NCI-H69 (cell line): ENCODE measurements at places on chromosomes 12 and 14.
A peak's percentile ranks its signal among the peaks of the same experiment; 100 is the strongest.

DNA sequence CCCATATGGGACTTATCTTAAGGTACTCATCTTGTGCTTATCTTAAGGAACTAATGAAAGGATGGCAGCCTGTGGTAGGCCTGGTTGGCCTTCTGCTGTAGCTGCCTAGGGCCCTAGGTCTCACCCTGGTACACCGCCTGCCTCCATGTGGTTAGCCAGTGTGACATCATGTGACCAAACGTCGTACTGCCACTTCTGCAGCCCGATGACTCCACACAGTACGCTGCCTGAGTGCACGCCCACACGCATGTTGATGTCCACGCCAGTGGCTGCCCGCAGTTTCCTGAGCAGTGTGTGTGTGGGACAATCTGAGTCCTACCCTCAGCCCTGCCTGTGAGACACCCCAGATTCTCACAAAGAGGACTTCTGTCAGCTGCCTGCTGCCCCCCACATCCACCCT, 5.1 kb downstream of the ADCY4 start:
- no peak for DNase-seq

GRCh38 chr14:79915406-79915805, 295.9 kb downstream of the DIO2 start:
- DNase-seq: peak; percentile 30

GRCh38 chr12:120495186-120495730, 655 bp upstream of the DYNLL1 start:
- no peak for DNase-seq

DNA sequence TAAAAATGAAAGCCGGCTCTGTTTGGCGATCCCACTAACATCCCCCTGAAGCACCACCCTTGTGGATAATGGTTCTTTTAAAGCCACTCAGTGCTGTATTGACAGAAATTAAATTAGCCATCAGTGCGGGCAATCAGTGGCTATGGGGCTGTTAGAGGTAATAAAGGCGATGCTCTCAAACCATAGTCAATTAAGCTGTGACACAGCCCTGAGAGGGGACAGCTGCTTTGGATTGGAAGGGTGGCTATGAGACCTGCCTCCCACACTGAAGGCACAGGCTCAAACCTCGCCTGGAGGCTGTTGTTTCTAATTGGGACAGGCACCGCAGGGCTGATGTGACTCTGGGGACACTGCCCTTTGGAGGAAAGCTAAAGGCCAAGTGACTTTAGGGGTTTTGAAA, 562.2 kb downstream of the VRK1 start:
- DNase-seq: peak; percentile 31

GRCh38 chr12:25884024-25884919, 74.2 kb upstream of the RASSF8 start:
- DNase-seq: no peak

GRCh38 chr14:32620303-32620702, 291.2 kb downstream of the AKAP6 start:
- no peak for DNase-seq

GRCh38 chr12:20404576-20405346, 36.4 kb downstream of the PDE3A start:
- peak; percentile 60 for DNase-seq

DNA sequence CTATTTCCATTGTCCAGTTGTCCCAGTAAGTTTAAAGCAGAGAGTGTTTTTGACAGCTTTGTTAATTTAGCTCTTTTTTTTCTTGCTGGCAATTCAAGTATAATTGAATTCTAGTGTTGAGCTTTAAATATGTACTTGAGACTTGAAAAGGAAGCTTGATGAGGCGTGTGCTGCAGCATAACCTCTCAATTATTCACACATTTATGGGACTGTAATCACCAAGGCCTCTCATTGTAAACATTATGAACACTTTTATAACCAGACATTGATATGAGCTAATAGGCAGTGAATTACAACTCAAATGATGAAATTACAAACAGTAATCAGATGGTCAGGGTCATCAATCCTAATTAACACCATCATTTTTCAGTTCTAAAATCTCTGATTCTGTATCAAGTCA, 378.0 kb upstream of the DDHD1 start:
- DNase-seq: no peak

- DNase-seq: peak; percentile 91
These were observed 22.5 kb upstream of the NKX2-8 start for GRCh38 chr14:36604757-36605505.

- DNase-seq: no peak
These were observed 161.1 kb upstream of the TMTC2 start for GRCh38 chr12:82525616-82526015.

DNA sequence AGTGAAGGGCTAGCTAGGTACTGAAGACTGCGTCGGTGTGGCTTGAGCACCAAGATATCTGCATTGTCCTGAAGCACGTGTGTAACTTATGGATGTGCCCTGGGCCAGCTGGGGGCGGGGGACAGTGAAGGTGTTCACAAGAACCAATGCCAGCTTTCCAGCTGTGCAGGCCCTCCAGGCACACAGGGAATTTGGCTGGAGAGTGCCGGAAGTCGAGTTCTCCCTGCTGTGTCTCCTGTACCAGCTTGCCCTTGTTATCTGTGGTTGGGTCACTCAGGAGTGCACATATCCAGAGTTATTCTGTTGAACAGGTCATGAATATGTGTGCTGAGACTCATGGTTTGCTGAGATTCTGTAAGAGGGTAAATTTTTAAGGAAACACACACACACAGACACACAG, 75.9 kb upstream of the CRY1 start:
- peak; percentile 89 for DNase-seq

DNA sequence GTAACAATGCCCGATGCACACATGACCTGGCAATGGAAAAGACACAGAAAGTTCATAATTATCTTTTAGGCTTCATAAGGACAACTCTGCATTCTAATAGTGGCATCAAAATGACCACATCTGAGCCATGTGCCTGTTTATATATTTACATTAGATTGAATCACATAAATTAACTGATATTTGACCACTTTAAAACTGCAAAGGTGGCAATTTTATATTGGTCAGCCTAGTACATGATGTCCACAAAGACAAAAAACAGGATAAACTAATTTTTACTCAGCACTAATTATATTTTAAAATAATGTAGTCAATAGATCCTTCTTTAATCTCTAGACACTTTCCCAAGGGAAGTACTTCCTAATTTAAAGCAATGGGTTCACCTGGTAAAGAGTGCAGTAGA, 12.0 kb upstream of the OVCH1 start:
- DNase-seq: no peak

GRCh38 chr12:2751686-2752085, 43.1 kb upstream of the FKBP4 start:
- peak; percentile 26 for DNase-seq

GRCh38 chr12:38488866-38489265, 172.3 kb downstream of the ALG10B start:
- no peak for DNase-seq

DNA sequence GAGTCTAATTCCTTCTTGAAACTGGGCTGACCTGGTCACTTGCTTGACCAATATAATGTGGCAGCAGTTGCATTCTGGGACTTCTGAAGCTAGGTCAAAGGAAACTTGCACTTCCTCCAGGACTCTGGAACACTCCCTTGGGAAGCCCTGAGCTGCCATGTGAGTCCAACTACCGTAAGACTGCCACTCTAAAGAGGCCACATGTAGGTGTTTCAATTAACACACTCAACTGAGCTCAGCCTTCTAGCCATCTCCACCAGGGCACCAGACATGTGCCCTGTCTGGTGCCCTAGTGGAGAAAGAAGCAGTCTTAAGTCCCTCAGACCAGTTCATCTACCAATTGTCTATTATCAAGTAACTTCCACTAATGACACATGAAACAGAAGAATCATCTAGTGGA, 6.1 kb upstream of the TEP1 start:
- DNase-seq: no peak

DNA sequence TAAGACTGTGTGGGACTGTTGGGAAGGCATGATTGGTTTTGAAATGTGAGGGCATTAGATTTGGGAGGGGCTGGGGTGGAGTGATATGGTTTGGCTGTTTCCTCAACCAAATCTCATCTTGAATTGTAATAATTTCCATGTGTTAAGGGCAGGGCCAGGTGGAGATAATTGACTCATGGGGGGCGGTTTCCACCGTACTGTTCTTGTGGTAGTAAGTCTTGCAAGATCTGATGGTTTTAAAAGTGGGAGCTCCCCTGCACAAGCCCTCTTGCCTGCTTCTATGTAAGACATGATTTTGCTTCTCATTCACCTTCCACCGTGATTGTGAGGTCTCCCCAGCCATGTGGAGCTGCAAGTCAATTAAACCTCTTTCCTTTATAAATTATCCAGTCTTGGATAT, 76.6 kb upstream of the PPFIA2 start:
- no peak for DNase-seq

GRCh38 chr12:127509066-127509778, 757.7 kb upstream of the TMEM132C start:
- no peak for DNase-seq

DNA sequence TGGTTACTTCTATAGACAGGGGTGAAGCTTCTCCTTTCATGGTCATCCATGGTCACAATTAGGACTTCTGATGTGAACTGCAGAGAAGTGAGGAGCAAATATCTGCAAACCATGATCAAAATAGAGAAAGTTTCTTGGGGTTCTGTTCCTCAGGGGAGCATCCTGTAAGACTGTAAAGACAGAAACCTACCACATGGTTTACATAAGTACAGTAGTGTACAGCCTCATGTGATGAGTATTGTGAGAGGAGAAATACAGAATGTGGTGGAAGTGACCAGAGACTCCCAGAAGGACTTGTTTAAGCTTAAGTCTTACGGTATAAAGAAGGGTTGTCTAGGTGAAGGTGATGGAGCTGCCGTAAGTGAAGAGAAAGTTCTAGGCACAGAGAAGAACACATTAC, 484.7 kb downstream of the LRIG3 start:
- no peak for DNase-seq

DNA sequence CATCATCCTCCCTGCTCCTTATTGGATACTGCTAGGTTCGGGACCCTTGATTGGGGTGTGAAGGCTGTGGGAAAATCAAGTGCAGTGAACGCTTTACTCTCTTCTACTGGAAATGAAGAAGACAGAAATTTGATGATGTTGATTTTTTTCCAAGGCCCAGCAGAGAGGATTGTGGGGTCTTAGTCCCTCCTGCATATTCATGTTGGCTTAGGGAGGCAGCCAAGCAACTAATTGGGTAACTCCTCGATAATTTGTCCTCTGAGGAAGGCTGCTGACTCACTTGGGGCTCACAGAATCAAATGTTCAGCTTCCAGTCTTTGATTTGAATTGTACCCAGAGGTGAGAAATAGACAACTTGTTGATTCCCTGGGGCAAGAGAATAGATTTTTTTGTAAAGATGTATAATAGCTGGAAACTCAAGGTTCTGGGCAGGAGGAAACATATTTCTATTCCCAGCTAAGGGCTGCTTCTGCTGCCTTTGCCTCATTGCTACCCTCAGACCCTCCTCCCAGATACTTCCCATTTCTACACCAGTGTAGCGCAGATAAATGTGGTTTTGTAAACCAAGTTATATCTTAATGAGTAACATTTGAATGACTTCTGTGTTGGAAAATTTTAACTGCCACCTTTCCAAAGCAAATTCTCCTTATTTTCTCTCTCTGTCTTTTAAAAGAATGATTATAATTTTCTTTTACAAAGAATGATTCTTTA, 21.7 kb downstream of the NEUROD4 start:
- no peak for DNase-seq

GRCh38 chr12:126509572-126509971, 1444.3 kb downstream of the AACS start:
- peak; percentile 4 for DNase-seq

- DNase-seq: no peak
These were observed 28.6 kb upstream of the DICER1 start for GRCh38 chr14:95185767-95186392.

- peak; percentile 73 for DNase-seq
These were observed 1.1 kb upstream of the USP15 start for GRCh38 chr12:62258941-62259630.

- no peak for DNase-seq
These were observed 5.7 kb upstream of the WSCD2 start for GRCh38 chr12:108123402-108123801.

- peak; percentile 47 for DNase-seq
These were observed 25.7 kb downstream of the FGF23 start for GRCh38 chr12:4353785-4354208.

- no peak for DNase-seq
These were observed 25.3 kb downstream of the CMKLR1 start for GRCh38 chr12:108313606-108314351.

DNA sequence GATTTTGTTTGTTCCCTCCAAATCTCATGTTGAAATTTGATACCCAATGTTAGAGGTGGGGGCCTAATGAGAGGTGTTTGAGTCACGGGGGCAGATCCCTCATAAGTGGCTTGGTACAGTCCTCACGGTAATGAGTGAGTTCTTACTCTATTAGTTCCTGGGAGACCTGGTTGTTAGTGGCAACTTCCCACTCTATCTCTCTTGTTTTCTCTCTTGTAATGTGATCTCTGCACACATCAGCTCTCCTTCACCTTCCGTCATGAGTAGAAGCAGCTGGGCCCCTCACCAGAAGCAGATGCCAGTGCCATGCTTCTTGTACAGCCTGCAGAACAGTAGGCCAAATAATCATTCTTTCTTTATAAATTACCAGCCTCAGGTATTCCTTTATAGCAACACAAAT, 29.6 kb upstream of the KCNK10 start:
- DNase-seq: peak; percentile 92

DNA sequence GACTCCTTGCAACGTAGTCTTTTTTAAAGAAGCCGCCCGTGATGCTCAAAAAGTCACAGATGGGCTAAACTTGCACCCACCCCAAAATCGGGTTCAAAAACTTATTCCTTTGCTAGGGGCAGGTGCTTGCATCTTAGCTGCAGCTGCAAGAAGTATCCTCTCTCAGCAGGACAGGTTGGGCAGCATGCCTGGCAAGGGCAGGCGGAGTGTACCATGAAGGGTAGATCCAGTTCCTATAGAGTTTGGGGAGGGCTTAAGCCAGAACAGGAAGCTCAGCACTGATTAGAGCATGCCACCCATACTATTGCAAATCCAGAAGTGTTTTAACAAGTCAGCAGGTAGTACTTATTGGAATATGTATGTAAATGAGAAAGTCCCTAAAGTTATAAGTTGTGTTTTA, 48.7 kb downstream of the CPM start:
- no peak for DNase-seq

DNA sequence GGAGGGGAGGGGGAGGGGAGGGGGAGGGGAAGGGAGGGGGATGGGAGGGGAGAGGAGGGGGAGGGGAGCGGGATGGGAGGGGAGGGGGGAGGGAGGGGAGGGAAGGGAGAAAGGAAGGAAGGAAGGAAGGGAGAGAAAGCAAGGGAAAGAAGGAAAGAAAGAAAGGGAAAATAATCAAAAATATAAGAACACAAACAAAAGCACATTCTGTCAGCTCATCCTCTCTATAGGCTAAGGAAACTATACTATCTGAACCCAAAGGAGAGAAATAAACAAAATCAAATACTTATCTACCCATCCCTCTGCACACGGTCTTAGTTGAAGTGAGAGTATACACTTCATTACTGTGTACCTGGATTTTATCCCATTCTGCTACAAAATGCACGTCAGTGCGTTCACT, 26.9 kb downstream of the MANSC1 start:
- DNase-seq: no peak

- DNase-seq: no peak
These were observed 73.6 kb downstream of the RFLNA start for GRCh38 chr12:124368421-124369032.
